ENCODE measurements at places on chromosomes 5 and 9. TPM values are rescaled to one million over a fixed set of nuclear protein-coding genes. Genes with fewer than 3 reads are reported as not detected.
A peak's percentile ranks its signal among the peaks of the same experiment; 100 is the strongest.

The ARHGEF37 gene
- polyA plus RNA-seq = not detected

The SMIM32 gene
- not detected for polyA plus RNA-seq

The CCDC107 gene
- 92.5 TPM for polyA plus RNA-seq

The STARD4 gene
- 4.5 TPM for polyA plus RNA-seq

The ROR2 gene
- polyA plus RNA-seq = 0.31 TPM

DNA sequence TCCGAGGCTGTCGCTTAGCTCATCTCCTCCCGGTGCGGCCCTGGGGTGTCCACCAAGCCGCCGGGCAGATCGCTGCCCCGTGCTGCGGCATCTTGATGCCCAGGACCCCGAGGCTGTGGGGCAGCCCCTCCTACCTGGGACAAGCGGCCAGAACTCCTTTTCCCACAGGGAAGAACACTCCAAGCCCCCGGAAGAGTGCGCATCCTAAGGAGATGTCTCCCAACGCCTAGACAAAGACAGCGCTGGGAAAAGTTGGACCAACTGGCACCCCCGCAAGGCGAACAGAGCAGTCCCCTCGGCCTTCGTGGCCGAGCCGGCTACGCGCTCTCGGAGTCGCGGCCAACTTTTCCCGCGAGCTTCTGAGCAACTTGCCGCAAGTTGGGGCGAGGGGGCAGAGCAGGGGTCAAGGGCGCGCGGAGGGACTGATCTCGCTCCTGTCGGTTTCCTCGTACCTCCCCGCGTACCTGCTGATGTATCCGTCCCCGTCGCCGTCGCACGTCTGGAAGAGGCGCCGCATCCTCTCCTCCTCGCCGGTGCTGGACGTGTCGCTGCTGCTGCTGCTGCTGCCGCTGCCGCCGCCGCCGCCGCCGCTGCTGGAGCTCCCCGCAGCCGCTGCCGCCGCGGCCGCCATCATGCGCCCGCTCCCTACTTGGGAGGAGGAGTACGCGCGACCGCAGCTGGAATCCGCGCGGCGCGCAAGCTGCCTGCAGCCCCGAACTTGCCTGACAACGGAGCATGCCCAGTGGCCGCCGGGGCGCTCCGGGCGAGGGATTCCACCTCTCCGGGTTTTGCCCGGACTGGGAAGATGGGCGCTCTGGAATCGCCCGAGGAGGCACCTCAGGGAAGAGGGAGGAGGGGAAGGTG lies at the start of gene MCC:
TSS of gene MCC (minus strand) at position 673 of the 864 bp plus-strand sequence.
- DNase-seq = peak; percentile 39
- peaks cover 24% of the 10 kb centered on the region for H3K27me3 ChIP-seq
- H3K4me3 ChIP-seq = peak within 1 kb of the TSS; percentile 34
- H3K4me1 ChIP-seq = peaks cover 24% of the 10 kb centered on the region
- H3K36me3 ChIP-seq = no peaks in the 10 kb centered on the region

DNA sequence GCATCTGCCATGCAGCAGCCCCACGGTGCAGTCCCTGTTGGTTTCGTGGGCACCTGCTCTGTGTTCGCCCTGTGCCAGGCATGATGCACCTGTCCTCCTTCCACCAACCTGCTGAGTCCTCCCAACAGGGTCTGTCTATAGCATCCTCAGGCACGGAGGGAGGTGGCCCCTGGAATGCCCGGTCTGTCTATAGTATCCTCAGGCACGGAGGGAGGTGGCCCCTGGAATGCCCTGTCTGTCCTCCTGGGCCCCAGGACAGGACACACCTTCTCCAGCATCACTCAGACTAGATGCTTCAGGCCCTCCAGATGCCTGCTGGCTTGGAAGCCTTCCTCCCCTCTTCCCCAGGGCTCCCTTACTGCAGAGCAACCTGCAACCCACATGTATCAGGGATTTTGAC lies 9.9 kb upstream of the PHYHD1 start:
- DNase-seq = no peak
- no peak overlapping the region for H3K4me3 ChIP-seq
- H3K36me3 ChIP-seq = peaks cover 49% of the 10 kb centered on the region
- H3K27ac ChIP-seq = no peak overlapping the region
- H3K27me3 ChIP-seq = no peaks in the 10 kb centered on the region
- H3K4me1 ChIP-seq = peaks cover 58% of the 10 kb centered on the region

- H3K27me3 ChIP-seq = no peaks in the 10 kb centered on the region
- no peak overlapping the region for H3K4me3 ChIP-seq
- no peaks in the 10 kb centered on the region for H3K36me3 ChIP-seq
Measured at GRCh38 chr5:142215915-142216681, 107.5 kb downstream of the NDFIP1 start.

- no peaks in the 10 kb centered on the region for H3K36me3 ChIP-seq
- no peak overlapping the region for H3K4me3 ChIP-seq
- no peak overlapping the region for H3K27ac ChIP-seq
- DNase-seq = no peak
- no peaks in the 10 kb centered on the region for H3K4me1 ChIP-seq
- no peaks in the 10 kb centered on the region for H3K27me3 ChIP-seq
Measured at GRCh38 chr9:10026443-10026984, 586.3 kb downstream of the PTPRD start.

GRCh38 chr9:21078702-21079101 lies 960 bp upstream of the IFNB1 start:
- H3K27me3 ChIP-seq = no peaks in the 10 kb centered on the region
- H3K27ac ChIP-seq = no peak overlapping the region

DNA sequence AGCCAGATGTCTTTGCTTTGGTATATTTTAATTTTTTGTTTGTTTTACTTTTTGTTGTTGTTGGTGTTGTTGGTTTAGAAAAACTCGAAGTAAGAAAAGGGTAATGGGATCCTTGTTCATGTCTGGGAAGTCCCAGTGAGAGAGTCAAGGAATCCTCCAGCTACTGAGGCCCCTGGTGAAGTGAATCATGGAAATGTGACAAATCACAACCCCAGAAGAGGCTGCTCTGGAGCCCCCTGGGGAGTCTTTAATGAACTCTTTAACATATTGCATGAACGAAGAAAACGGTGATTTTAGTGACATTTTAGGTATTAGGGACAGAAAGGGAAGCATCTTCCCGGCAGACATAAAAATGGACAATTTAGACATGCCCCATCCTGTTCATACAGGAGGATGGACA lies 41.3 kb downstream of the TMEM174 start:
- H3K27me3 ChIP-seq = peaks cover 28% of the 10 kb centered on the region
- no peak overlapping the region for H3K27ac ChIP-seq
- no peaks in the 10 kb centered on the region for H3K36me3 ChIP-seq
- peaks cover 11% of the 10 kb centered on the region for H3K4me1 ChIP-seq
- DNase-seq = no peak
- no peak overlapping the region for H3K4me3 ChIP-seq

DNA sequence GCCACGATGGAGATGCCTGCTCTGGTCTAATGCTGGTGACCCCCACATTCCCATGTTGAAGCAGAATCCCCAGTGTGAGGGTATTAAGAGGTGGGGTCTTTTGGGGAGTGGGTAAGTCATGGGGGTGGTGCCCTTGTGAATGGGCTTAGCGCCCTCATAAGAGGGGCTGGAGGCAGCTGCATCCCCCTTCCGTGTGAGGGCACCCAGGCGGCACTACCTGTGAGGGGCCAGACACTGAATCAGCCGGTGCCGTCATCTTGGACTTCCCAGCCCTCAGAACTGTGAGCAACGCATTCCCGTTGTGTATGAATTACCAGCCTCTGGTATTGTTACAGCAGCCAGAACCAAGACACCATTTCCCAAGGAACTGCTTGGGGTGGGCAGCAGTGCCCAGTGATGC lies 27.0 kb upstream of the RNF130 start:
- H3K27ac ChIP-seq = no peak overlapping the region
- no peak for DNase-seq
- H3K4me3 ChIP-seq = no peak overlapping the region
- no peaks in the 10 kb centered on the region for H3K36me3 ChIP-seq

DNA sequence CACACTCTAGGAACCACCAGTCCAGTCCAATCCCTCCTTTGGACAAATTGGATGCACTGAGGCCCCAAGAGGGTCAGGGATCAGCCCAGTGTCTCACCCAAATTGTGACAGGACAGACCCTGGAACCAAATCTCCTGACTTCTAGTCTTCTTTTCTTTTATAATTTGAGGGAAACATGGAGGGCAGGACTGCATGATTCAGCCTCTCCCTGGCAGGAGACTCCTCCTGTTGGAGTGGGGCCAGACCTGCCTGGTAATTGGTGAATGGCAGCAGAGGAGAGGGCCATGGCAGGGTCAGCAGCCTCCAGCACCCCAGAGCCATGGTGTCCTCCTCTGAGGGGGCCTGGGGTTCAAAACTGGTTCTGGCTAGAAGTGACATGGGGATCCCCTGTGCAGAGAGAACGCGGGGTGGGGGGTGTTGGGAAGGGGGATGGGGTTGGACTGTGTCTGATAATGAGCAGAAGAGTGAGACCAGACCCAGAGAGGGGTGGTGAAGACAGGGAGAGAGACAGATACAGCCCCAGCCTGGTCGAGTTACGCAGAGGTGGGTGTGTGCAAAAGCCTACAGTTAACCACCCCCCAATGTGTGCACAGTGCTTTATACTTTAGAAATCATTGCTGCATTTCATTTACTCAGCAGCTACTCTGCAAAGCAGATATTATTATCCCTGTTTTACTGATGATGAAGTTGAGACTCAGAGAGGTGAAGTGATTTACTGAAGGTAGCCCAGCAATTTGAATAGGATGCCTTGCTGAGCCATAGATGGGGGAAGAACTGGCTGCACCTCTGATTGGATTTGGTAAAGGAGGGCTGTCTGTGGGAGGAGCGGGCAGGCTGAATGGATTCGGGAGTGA lies 3.8 kb upstream of the SYNPO start:
- no peaks in the 10 kb centered on the region for H3K27me3 ChIP-seq
- no peak overlapping the region for H3K4me3 ChIP-seq
- DNase-seq = no peak
- H3K36me3 ChIP-seq = no peaks in the 10 kb centered on the region
- H3K4me1 ChIP-seq = no peaks in the 10 kb centered on the region

DNA sequence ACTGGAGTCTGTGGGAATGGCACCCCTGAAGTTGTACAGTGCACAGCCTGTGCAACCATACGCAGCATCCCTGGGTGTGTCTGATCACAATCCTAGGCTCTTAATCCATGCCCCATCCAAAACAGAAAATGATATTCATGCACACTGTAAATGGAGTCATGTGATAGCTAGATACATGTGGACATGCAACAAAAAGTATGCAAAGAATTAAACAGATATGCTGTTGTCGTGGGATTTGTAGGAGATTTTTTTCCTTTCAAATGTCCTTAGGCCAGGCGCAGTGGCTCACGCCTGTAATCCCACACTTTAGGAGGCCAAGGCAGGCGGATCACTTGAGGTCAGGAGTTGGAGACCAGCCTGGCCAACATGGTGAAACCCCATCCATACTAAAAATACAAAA lies 36.1 kb downstream of the PRRX2 start:
- peaks cover 9% of the 10 kb centered on the region for H3K27me3 ChIP-seq
- no peaks in the 10 kb centered on the region for H3K36me3 ChIP-seq
- H3K4me1 ChIP-seq = no peaks in the 10 kb centered on the region
- DNase-seq = no peak
- no peak overlapping the region for H3K27ac ChIP-seq
- no peak overlapping the region for H3K4me3 ChIP-seq

- H3K27me3 ChIP-seq = no peaks in the 10 kb centered on the region
- H3K4me1 ChIP-seq = peaks cover 7% of the 10 kb centered on the region
- no peak overlapping the region for H3K4me3 ChIP-seq
- no peak overlapping the region for H3K27ac ChIP-seq
- DNase-seq = no peak
Measured at GRCh38 chr9:505741-506059, 291.0 kb downstream of the DOCK8 start.

GRCh38 chr9:35333551-35333950 lies 156.4 kb upstream of the RUSC2 start:
- no peaks in the 10 kb centered on the region for H3K27me3 ChIP-seq
- no peak overlapping the region for H3K4me3 ChIP-seq
- H3K36me3 ChIP-seq = no peaks in the 10 kb centered on the region
- H3K27ac ChIP-seq = no peak overlapping the region
- no peaks in the 10 kb centered on the region for H3K4me1 ChIP-seq

- no peaks in the 10 kb centered on the region for H3K36me3 ChIP-seq
- no peak overlapping the region for H3K4me3 ChIP-seq
- DNase-seq = no peak
- H3K27me3 ChIP-seq = no peaks in the 10 kb centered on the region
- H3K4me1 ChIP-seq = no peaks in the 10 kb centered on the region
- H3K27ac ChIP-seq = no peak overlapping the region
Measured at GRCh38 chr9:107733523-107733894, 243.9 kb upstream of the KLF4 start.

- H3K4me1 ChIP-seq = no peaks in the 10 kb centered on the region
- H3K27ac ChIP-seq = no peak overlapping the region
- no peaks in the 10 kb centered on the region for H3K27me3 ChIP-seq
Measured at GRCh38 chr9:86668488-86668887, 278.8 kb downstream of the GAS1 start.

GRCh38 chr5:141804475-141804874 lies 73.7 kb downstream of the PCDH1 start:
- H3K27me3 ChIP-seq = peaks cover 17% of the 10 kb centered on the region
- no peak for DNase-seq
- H3K4me3 ChIP-seq = no peak overlapping the region
- no peaks in the 10 kb centered on the region for H3K36me3 ChIP-seq
- no peak overlapping the region for H3K27ac ChIP-seq
- peaks cover 4% of the 10 kb centered on the region for H3K4me1 ChIP-seq

GRCh38 chr5:32434221-32434620 lies 10.3 kb downstream of the ZFR start:
- DNase-seq = no peak
- peaks cover 73% of the 10 kb centered on the region for H3K4me1 ChIP-seq
- H3K36me3 ChIP-seq = no peaks in the 10 kb centered on the region
- no peak overlapping the region for H3K4me3 ChIP-seq

DNA sequence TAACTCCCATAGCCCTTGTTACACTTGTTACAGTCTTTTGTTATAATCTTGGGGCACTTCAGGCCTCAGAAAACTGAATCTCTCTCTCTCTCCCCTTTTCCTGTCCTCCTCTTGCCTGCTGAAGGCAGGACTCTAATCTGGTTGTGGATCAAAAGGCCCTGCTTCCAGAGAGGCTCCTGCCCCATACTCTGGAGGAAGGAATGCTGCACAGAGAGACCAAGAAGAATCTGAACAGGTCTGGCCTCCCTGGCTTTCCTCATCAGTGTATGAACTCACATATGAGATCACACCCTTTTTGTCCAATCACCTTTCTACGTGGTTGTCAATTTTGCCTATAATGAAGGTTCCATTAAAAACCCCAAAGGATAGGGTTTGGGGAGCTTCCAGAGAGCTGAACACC lies 26.2 kb upstream of the LVRN start:
- no peak overlapping the region for H3K27ac ChIP-seq
- no peaks in the 10 kb centered on the region for H3K27me3 ChIP-seq
- no peak for DNase-seq
- H3K36me3 ChIP-seq = no peaks in the 10 kb centered on the region

GRCh38 chr5:88558366-88558765 lies 289.7 kb upstream of the TMEM161B start:
- H3K36me3 ChIP-seq = no peaks in the 10 kb centered on the region
- H3K27ac ChIP-seq = no peak overlapping the region
- H3K27me3 ChIP-seq = no peaks in the 10 kb centered on the region
- H3K4me3 ChIP-seq = no peak overlapping the region
- DNase-seq = no peak

Data from CD4-positive, alpha-beta memory T cell (primary cell).